Panc1 (cell line): ENCODE measurements at places on chromosomes 2 and 18. TPM values are rescaled to one million over a fixed set of nuclear protein-coding genes. Genes with fewer than 3 reads are reported as not detected.

DNA sequence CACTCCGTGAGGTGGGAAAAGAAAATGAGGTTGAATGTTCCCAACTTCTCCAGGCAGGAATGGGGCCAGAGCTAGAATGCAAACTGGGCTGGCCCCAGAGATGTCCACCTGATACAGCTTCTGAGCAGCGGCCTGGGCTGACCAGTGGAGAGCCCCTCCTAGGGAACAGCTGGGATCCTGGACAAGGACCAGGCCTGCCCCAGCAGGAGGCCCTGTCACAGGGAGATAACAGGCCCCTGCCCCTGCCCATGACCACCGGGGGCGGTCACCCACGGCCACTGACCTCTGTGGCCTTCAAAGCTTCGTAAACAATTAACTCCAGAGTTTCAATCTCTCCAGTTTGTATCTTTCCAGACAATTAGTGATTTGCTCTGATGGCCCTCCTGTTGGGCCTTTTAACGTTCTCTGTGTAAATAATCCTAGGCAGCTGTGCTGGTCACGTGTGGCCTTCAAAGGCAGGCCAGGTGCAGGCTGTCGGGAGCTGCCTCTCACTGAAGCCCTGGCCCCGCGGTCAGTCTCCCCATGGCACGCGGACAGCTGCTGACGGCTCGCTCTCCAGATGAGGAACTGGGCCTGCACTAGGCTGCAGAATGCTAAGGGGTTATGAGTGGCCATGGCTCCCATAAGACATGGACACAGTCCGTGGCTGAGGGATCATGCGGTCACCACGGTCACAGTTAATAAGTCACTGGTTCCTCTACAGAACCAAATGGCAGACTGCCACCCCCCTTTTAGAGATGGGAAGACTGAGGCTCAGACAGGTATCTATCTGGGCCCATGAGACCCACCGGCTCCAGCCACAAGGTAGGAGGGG lies 9.2 kb downstream of the HS6ST1 start:
- H3K36me3 ChIP-seq, result no peaks in the 10 kb centered on the region
- H3K27ac ChIP-seq, result no peak overlapping the region
- no peak overlapping the region for H3K4me3 ChIP-seq
- peaks cover 15% of the 10 kb centered on the region for H3K4me1 ChIP-seq
- DNase-seq, result no peak

- no peak overlapping the region for H3K4me3 ChIP-seq
- H3K27ac ChIP-seq, result no peak overlapping the region
- H3K36me3 ChIP-seq, result no peaks in the 10 kb centered on the region
- no peaks in the 10 kb centered on the region for H3K27me3 ChIP-seq
- no peak for DNase-seq
Measured at GRCh38 chr2:133365117-133365516, 203.1 kb downstream of the NCKAP5 start.

Gene EFEMP1
- 15.5 TPM for total RNA-seq

Gene LIPT1
- total RNA-seq, result 9.0 TPM

DNA sequence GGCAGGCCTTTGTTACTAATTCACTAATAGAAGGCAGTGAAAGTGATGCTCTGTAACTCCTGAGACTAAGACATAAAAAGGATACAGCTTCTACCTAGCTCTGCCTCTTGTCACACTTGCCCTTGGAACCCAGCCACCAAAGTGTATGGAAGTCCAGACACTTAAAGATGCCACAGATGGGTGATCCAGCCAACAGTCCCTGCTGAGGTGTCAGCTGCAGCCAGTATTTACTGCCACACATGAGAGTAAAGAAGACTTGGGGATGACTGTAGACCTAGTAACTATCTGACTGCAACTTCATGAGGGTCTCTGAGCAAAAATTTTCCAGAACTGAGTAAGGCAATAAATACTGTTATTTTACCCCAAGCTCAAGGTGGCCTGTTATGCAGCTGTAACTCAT lies 8.8 kb downstream of the IMMT start:
- DNase-seq, result no peak
- H3K27me3 ChIP-seq, result no peaks in the 10 kb centered on the region
- no peak overlapping the region for H3K27ac ChIP-seq
- H3K36me3 ChIP-seq, result no peaks in the 10 kb centered on the region; the same call in 1 of the 2 replicates
- H3K4me3 ChIP-seq, result no peak overlapping the region

DNA sequence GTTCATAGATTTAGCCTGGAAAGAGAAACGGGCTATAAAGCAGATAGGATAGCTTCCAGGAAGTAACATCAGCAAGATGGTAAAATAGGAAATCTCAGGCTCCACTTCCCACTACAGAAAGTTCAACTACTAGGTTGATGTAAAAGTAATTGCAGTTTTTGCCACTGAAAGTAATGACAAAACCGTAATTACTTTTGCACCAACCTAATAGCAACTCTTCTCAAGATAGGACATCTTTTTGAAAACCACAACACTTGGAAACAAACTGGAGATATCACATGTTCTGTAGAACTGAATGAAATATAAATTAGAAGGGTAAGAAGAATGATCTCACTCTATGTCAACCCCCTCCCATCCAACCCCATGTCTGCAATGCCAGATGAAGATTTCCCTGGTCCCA lies 1154.3 kb downstream of the BCL11A start:
- H3K27me3 ChIP-seq, result no peaks in the 10 kb centered on the region
- DNase-seq, result no peak
- H3K36me3 ChIP-seq, result no peaks in the 10 kb centered on the region
- H3K4me1 ChIP-seq, result no peaks in the 10 kb centered on the region
- no peak overlapping the region for H3K27ac ChIP-seq

Gene PCARE
- not detected for total RNA-seq

Gene MROH2A
- not detected for total RNA-seq

Gene NEDD4L
- 42.9 TPM for total RNA-seq

Gene SNTG2
- not detected for total RNA-seq

- no peak overlapping the region for H3K4me3 ChIP-seq
- H3K27ac ChIP-seq, result no peak overlapping the region
- DNase-seq, result no peak
- no peaks in the 10 kb centered on the region for H3K27me3 ChIP-seq
Measured at GRCh38 chr2:128410758-128411215, 92.1 kb upstream of the HS6ST1 start.

Gene C2orf15
- 1.5 TPM for total RNA-seq

- H3K27ac ChIP-seq, result no peak overlapping the region
- H3K4me3 ChIP-seq, result no peak overlapping the region
- H3K27me3 ChIP-seq, result no peaks in the 10 kb centered on the region
Measured at GRCh38 chr18:57826252-57826651, 23.1 kb upstream of the ATP8B1 start.

DNA sequence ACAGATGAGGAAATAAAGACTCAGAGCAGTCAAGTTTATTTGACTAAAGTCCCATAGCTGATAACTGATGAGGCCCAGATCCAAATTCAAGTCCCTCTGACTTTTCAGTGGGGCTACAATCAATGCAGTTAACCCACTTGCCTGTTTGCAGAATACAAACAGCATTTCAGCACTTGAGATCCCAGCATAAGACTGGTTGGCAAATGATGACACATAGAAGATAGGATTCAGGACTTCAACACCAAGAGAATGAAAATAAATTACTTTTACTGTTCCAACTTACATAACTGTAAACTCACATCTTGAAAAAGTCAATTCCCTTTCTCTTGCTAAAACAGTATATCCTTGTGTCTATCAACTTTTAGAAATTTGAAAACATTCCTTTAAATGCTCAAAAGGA lies 61.2 kb downstream of the CCDC93 start:
- no peaks in the 10 kb centered on the region for H3K27me3 ChIP-seq
- no peak for DNase-seq
- peaks cover 16% of the 10 kb centered on the region for H3K36me3 ChIP-seq

GRCh38 chr18:944440-944839 lies 39.8 kb downstream of the ADCYAP1 start:
- no peaks in the 10 kb centered on the region for H3K36me3 ChIP-seq
- H3K4me1 ChIP-seq, result no peaks in the 10 kb centered on the region
- no peak overlapping the region for H3K27ac ChIP-seq
- H3K4me3 ChIP-seq, result no peak overlapping the region
- no peaks in the 10 kb centered on the region for H3K27me3 ChIP-seq

GRCh38 chr2:19355416-19355821 lies 3.0 kb downstream of the OSR1 start:
- no peak overlapping the region for H3K4me3 ChIP-seq
- no peaks in the 10 kb centered on the region for H3K36me3 ChIP-seq
- peaks cover 4% of the 10 kb centered on the region; the same call in 1 of the 2 replicates for H3K27me3 ChIP-seq
- H3K4me1 ChIP-seq, result peaks cover 5% of the 10 kb centered on the region; the same call in 1 of the 2 replicates

DNA sequence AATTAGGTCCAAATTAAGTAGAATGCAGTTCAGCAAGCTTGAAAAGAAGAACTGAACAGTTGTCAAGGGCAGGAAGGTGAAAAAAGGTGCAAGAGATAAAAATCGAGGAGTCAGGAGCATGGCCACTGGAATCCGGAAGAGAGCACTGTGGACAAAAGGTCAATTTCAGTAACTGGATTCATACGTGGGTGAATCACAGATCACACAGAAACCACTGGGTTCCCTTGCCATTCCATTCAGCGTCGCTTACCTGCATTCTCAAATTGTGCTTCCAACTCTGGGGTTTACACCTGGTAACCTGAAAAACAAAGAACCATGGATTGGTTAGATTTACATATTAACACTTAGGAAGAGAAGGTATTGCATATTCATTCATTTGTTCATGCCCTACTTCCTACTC lies 21.6 kb upstream of the LMAN1 start:
- no peak overlapping the region for H3K27ac ChIP-seq
- no peaks in the 10 kb centered on the region for H3K4me1 ChIP-seq
- no peaks in the 10 kb centered on the region for H3K36me3 ChIP-seq
- H3K4me3 ChIP-seq, result no peak overlapping the region
- no peak for DNase-seq

DNA sequence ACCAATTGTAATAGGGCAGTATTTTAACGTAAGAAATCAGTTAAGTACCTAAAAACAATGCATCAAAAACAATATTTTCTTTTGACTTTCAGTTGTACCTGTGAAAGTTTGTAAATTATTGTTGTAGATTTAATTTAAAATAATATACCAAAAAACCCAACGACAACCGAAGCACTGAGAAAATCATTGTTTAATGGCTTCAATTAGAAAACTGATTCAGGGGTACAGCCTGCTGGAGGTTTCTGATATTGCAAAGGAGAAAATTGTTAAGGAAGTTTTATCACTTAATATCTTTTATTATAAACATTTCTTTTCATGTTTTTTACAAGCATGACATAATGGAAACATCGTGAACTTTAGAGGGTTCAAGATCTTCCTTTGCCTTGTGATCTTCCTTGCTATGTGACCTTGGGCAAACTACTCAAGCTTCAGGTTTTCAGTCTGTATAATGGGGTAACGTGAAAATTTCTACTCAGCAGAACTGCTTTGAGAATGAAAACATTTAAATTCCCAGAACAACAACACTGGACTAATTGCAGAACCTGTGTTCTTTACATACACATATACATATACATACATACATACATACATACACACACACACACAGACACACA lies 76.3 kb upstream of the GLS start:
- no peak overlapping the region for H3K27ac ChIP-seq
- no peaks in the 10 kb centered on the region for H3K4me1 ChIP-seq
- no peak for DNase-seq
- H3K4me3 ChIP-seq, result no peak overlapping the region
- no peaks in the 10 kb centered on the region; the same call in 1 of the 2 replicates for H3K27me3 ChIP-seq
- no peaks in the 10 kb centered on the region for H3K36me3 ChIP-seq

Gene BOD1L2
- total RNA-seq, result not detected

DNA sequence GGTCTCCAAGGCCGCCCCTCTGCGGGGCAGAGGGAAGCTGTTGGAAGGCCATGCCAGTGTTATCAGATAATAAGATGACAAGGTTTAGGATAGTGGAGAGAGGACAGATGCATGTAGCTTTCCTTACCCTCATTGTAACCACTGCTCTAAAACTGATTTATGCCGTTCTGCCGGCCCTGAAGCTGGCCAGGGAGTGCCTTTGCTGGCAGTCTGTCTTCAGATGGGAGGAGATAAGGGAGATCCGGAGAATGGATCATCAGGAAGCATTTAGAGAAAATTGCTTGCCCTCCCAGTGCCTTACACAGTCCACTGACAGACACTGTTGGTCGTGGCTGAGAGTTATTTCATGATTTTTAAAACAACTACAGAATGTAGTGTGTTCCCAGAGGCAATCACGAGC lies 35.4 kb upstream of the MYO3B start:
- no peak overlapping the region for H3K4me3 ChIP-seq
- H3K27ac ChIP-seq, result no peak overlapping the region

DNA sequence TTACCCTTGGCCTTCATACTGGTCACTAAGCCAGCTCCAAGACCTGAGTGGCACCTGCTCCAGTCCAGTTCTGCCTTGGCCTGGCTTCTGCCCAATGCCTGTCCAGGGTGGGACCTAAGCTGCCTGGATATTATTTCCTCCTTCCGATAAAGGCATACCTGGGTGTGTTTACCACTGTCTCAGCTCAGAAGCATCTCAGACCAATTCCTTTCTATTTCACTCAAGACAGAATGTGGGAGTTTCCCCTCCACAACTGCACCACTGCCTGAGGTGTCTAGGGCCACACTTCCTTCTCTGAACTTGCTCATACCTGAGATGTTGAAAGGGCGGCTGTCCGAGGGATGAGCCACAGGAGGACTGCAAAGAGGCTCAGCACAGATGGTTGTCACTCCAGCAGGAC lies 18.4 kb upstream of the CAB39 start:
- H3K4me3 ChIP-seq, result no peak overlapping the region
- H3K4me1 ChIP-seq, result no peaks in the 10 kb centered on the region
- no peaks in the 10 kb centered on the region for H3K36me3 ChIP-seq
- no peaks in the 10 kb centered on the region for H3K27me3 ChIP-seq
- DNase-seq, result no peak

DNA sequence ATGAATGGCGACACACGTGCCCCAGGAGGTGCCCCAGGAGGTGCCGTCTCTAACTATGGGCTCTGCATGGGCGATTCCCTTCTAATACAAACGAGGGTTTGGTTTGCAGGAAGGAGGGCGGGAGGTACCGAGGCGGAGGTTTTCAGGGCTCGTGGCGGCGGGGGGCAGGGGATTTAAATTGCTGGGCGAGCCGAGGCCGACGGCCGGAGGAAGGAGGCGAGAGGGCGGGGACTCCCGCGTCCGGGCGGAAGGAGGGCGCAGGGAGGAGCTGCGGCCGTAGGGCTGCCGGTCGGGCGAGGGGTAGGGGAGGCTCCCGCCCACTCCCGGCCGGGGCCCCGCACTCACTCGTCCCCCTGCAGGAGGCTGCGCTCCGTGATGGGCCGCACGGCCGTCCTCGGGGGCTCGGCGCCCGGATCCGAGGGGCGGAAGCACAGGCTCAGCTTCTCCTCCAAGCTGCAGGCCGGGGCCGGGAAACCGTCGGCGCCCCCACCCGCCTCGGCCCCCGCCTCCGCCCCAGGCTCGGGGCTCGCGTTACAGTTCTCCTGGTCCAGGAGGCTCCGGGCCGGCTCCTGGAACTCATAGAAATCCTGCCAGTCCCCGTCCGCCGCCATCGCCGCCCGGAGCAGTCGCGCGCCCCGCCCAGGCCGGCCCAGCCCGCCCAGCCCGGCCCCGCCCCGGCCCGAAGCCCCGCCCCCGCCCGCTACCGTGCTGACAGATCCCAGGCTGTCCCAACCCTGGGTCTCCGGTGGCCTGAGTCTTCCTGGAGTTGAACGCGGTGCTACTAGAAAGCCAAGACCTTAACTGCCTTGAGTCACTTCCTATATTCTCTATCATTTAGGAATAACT lies at the start of gene FEZ2:
FEZ2 (minus strand) TSS at position 637 of the 846 bp plus-strand sequence; CDS start at position 611, 26 bp downstream.
- H3K27me3 ChIP-seq, result no peaks in the 10 kb centered on the region
- peaks cover 4% of the 10 kb centered on the region; the same call in 1 of the 2 replicates for H3K36me3 ChIP-seq
- H3K27ac ChIP-seq, result peak within 1 kb of the TSS; percentile 93
- peaks cover 12% of the 10 kb centered on the region for H3K4me1 ChIP-seq

- no peaks in the 10 kb centered on the region for H3K36me3 ChIP-seq
- no peaks in the 10 kb centered on the region for H3K4me1 ChIP-seq
- no peak for DNase-seq
- H3K27ac ChIP-seq, result no peak overlapping the region
- no peak overlapping the region for H3K4me3 ChIP-seq
Measured at GRCh38 chr2:170509452-170510193, 205.5 kb upstream of the SP5 start.
